Kidney glomerular epithelial cell (primary cell): ENCODE measurements at places on chromosomes 16 and 17.

GRCh38 chr16:85262558-85263238 is 150.4 kb upstream of the CIBAR2 start:
- DNase-seq: no peak

GRCh38 chr17:61456688-61457225 is 4.5 kb downstream of the TBX4 start:
- no peak for DNase-seq

GRCh38 chr16:14539156-14539555 is 90.9 kb downstream of the PARN start:
- no peak for DNase-seq

- no peak for DNase-seq
Observed at GRCh38 chr17:75712446-75712845, 8.8 kb upstream of the ITGB4 start.

DNA sequence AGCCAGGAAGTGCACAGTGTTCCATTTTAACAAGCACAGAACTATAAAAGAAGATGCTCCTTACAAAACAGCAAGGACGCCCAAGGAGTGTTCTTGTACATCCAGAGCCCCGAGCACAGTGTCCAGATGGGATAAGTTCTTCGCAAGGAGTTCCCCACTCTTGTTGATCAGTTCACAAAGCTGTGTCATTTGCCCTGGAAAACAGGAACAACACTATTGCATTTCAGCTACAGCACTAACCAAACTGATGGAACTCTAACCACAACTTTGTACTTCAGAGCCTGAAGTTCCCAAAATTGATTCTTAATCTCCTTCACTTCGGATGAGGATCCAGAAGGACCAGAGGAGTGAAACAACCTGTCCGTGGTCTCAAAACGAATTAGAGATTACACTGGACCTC is 5.1 kb downstream of the COPS3 start:
- DNase-seq: no peak

- no peak for DNase-seq
Observed at GRCh38 chr17:14481664-14482063, 180.8 kb downstream of the HS3ST3B1 start.

- DNase-seq: no peak
Observed at GRCh38 chr16:73848993-73849392, 447.6 kb upstream of the PSMD7 start.
